Right forelimb (tissue), 1 donor: ENCODE measurements at places on chromosomes 12 and 14.

GRCh38 chr12:53468282-53468681 lies 16.4 kb downstream of the PCBP2 start:
- DNase-seq, result no peak

GRCh38 chr12:121181181-121181580 lies 28.7 kb upstream of the P2RX4 start:
- no peak for DNase-seq

DNA sequence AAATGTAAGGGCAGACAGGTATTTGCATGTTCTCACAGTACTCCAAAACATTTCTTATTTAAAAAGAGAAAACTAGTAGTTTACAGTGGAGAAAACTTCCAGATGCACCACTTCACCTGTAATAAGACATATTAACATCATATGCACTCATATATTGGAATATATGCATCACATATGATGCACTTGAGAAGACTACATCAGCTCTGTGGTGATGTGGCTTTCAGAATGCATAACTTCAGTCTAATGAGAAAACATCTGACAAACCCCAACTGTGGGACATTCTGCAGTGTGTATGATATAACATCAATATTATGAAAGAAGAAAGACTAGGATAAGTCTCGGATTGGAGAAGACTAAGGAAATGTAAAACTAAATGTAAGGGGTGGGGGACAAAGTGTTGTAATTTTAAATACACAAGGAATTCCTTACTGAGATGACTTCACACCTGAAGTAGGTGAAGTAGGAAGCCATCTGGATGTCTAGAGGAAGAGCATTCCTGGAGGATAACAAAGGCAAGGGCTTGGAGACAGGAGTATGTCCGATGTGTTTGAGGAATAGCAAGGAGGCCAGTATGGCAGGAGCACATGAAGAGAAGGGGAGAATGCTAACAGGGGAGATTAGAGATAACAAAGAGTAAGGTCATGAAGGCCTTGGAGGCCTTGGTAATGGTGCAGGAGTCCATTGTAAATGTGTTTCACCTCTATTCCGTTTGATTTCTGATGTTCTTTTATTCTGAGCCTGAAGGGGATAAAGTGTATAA lies 49.0 kb downstream of the CNOT2 start:
- DNase-seq, result no peak

GRCh38 chr14:91170504-91171121 lies 56.7 kb downstream of the DGLUCY start:
- DNase-seq, result no peak

- DNase-seq, result no peak
Observed at GRCh38 chr12:98894412-98895085, 249.5 kb downstream of the APAF1 start.

DNA sequence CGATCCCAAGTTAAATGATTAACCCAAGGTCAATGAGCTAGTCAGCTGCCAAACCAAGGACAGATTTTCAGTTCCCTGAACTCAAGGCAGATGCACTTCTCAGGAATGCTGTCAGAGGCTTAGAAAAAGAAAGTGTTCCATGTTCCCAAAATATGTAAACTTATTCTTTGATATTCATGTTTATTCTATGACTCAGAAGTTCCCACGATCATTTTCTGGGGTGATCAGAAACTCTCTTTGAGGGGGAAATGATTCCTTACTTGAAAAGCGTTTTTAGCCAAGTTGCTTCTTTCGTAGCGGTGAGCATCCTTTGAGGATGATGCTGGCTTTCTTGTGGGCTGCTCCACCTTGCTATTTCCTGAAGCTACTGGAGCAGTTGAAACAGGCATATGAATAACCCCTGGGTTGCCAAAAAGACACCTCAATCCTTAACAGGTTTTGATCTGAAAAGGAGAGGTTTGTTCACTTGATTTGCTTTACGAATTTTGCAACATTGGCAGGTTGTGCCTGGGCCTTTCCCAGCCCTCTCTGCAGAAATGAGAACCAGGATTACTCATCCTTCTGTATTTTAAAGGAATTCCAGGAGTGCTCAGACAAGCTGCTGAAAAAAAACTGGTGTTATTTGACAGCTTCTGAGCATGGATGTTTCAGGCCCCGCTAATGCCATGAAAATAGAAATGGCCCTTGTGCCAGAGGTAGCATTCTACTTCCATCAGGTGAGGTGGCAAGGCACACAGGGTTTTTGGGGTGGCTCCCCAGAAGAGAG lies 121.4 kb upstream of the HIF1A start:
- no peak for DNase-seq

DNA sequence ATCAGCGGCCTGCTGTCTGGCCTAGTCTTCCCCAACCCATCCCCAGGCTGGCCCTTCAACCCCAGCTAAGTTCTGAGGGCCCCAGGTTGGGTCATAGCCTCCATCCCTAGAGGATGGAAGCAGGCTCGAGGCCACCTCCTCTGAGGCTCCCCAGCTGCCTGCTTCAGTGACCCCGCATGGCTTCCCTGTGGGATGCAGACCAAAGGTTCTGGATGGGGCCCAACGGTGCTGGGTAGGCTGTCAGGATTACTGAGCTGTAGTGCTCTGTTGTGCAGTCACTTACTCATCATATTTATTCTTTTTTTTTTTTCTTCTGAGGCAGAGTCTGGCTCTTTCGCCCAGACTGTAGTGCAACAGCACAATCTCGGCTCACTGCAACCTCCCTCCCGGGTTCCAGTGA lies 92.0 kb downstream of the IRF2BPL start:
- no peak for DNase-seq

DNA sequence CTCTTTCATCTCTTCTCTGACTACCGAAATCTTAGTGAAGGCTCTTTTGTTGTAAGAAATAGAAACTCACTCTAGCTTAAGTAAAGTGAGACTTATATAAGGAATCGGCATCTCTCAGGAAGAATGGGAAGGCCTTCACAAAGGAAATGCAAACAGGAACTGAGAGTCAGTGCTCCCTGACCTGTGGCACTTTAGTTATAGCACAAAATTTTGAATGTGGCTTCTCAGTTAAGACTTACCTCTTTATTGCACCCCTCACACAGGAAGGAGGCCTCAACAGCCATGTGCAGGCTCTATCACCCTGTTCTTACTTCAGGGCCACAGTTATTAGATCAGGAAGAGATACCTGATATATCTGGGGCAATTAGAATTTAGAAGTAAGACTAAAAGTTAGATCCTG lies 224.7 kb upstream of the EGLN3 start:
- DNase-seq, result no peak

DNA sequence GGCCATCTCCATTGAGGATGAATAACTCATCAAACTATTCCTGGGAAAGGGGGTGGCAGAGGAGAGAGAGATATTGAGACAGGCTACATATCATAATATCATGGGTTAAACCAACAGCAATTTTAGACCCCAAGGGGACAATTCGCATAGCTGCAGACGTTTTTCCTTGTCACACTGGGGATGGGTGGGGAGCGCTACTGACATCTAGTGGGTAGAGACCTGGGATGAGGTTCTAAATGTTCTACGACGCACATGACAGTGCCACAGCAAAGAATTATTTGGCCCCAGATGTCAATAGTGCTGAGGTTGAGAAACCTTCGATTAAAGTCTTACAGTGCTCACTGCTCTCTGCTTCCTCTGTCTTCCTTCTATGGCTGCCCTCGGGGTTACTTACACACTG lies 425.6 kb downstream of the NRXN3 start:
- DNase-seq, result no peak
